ENCODE measurements at places on chromosomes 4 and X.

GRCh38 chr4:173860094-173860493 is 330.1 kb upstream of the HAND2 start:
- DNase-seq: no peak

DNA sequence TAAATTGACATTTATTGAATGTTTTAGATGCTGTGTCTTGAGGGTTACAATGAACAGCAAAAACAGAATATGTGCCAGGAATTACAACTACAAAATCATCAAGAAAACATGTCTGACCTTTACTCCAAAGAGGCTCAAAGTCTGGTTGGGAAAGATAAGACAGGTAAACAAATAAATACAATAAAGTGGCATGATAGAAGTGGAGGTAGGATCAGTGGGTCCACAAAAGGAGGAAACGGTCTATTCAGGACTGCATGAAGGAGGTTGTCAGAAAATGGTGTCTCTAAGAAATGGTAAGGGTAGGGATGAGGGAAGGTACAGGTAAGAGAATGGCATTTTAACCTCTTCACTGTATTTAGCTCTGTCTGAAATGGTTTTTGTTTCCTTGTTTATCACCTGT is 3.8 kb downstream of the ARHGEF38 start:
- DNase-seq: no peak

DNA sequence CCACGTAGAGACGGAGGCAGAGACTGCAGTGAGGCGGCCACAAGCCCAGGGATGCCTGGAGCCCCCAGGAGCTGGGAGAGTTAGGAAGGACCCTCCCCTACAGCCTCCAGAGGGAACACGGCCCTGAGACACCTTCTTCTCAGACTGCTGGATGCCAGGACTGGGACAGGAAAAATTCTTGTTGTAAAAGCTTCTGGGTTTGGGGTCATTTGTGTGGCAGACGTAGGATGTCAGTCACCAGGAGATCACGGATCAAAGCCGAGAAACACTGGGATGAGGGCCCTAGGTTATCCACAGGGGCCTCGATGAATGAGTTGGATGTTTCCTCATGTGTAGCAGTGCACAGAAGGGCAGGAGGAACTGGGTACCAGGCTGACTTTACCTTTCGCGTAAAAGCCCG is 163.7 kb downstream of the SHOX start:
- no peak for DNase-seq

DNA sequence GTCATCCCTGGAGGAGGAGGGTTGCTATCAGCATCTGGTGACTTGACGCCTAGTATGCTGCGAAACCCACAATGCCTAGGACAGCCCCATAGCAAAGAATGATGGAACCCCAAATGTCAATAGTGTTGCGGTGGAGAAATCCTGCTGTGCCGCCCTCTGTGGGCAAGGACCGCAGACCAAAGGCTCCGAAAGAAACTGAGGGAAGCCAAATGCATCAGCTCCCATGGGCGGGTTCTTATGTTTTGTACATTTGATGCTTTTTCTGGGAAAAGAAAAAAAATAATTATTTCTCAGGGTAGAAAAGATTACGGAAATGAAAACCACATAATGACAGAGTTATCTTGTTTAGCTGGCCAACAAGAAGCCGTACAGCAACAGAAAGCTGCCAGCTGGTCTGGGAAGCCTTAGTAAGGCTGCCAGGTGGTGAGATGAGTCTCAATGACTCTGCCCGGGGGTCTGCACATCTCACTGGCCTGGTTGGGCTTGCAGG is 95.0 kb upstream of the TBL1X start:
- DNase-seq: no peak

DNA sequence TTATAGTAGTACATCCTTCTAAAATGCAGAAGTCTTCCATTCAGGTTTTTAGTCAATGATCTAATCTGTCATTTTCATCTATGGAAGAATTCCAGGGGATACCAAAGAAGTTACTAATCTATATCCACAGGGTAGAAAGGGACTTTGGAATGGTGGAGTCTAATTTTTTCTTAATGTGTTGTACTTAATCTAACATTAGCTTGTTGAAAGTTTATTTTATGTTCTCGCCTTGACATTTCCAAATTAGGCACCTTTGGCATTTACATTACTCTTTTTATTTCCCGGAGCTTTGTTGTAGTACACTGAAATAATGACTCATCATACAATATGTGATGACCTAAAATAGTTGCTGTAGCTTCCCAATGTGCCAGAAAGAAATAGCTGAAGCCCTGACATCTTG is 91.5 kb downstream of the HTR2C start:
- DNase-seq: no peak

GRCh38 chrX:149711545-149712236 is at the start of gene MAGEA11:
Gene MAGEA11, plus strand, starts transcription at chrX:149712060. Its CDS starts 1,100 bp downstream, at chrX:149713160.
- no peak for DNase-seq

GRCh38 chrX:39718981-39719380 is 378.8 kb downstream of the BCOR start:
- no peak for DNase-seq

GRCh38 chr4:7157666-7158065 is 34.7 kb upstream of the SORCS2 start:
- no peak for DNase-seq
